Jurkat, Clone E6-1 (cell line): ENCODE measurements at places on chromosomes 5 and 9.

DNA sequence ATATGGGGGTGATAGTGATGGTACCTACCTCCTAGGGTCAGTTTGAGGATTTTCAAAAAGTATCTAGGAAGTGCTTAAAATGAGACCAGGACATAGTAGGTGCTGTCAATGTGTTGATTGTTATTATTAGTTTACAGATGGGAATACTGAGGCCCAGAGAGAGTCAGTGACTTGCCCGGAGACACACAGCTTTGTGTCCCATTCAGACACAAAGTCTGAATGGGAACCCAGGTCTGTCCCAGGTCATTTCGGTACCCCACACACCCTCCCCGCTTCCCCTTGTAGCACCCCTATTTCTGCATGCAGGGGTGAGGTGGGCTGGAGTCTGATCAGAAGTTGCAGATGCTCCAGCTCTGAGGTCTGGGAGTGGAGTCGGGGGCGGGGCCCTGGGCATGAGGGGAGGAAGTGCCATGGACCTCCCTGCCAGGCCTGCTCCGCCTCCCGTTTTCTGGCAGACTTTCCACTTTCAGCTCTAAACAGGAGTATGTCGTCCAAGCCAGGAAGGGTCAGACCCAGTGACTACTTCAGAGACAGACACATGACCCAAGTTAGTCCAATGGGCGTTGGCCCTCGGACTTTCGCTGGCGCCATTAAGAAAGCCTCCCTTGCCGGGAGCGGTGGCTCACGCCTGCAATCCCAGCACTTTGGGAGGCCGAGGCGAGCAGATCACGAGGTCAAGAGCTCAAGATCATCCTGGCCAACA is 3.2 kb upstream of the DBN1 start:
- no peak for DNase-seq

DNA sequence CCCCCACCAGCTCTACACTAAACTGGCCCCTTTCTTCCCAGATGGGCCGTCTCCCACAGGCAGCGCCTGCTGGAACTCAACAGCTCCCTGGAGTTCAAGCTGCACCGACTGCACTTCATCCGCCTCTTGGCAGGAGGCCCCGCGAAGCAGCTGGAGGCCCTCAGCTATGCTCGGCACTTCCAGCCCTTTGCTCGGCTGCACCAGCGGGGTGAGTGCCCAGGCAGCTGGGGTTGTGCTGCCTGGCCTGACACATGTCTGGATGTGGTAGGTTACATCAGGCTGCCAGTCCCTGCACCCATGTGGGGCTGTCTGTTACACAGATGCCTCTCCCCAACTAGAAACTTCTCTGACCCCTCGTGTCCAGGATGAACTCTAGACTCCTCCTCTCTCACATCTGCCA is 9.8 kb downstream of the NHP2 start:
- DNase-seq = no peak

DNA sequence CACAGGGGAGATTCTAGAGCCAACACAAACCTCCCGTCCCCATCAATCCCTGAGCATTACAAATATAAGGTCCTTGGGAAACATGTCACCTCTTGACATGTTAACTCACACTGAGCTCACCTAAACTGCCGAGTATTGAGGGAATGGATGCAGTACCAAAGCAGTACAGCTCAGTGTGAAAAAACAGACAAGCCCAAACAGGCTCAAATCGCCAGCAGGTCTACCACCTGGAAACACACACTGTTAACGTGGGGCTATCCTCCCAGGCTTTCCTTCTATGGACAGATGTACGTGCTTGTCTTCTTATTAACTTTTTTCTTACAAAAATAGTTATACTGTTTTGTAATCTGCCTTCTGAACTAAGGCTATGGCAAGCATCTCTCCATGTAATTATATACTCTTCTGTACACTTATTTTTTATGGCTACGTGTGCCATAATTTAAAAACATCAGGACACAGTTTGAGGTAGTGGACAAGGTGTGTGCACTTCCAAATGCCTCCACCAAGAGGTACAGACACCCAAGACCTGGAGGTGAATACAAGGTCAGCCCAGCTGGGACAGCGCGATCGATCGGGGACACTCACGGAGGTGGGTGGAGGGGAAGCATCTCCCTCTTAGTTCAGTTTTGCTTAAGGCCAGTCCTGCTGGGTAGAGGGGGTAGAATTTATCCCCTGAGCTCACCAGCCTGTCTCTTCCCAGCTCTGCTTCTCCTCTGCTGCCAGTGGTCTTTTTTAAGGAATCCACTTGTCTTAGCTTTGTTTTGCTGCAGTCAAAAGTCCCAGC is 76.5 kb downstream of the DAP start:
- no peak for DNase-seq

GRCh38 chr5:147887930-147888329 is 9.4 kb downstream of the SCGB3A2 start:
- no peak for DNase-seq

DNA sequence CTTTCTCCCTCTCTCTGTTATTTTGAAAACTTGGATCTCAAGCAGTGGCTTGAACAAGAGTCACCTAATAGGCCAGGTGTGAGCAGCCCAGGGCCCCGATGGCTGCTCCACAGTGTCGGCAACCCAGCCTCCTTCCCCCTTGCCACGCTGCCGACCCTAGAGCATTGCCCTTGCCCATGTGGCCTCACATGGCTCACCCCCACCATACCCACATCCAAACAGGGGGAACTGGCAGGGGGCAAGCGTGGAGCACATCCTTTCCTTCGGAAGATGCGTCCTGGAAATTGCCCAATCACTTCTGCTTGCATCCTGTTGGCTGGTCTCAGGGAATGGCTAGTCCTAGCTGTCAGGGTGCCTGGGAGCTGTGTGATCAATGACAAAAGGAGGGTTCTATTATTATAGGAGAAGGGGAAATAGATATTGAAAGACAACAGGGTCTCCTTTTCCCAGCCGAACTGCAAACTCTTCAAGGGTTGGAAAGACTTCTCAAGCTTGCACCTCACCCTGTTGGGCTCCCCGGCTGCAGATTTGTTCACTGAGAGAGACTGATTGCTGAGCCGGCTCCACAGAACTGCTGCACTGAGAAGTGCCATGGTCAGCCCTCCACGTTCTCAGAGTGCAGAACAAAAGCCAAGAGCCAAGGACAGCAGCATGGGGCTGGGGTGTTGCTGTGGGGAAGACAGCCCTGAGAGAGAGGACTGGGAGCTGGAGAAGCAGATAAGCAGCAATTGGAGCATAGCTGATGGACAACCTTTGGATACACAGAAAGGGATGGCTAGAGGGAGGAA is 8.3 kb upstream of the TIFAB start:
- DNase-seq = no peak
